Substantia nigra (tissue), 51 donors: ENCODE measurements at places on chromosomes 1 and 21.

DNA sequence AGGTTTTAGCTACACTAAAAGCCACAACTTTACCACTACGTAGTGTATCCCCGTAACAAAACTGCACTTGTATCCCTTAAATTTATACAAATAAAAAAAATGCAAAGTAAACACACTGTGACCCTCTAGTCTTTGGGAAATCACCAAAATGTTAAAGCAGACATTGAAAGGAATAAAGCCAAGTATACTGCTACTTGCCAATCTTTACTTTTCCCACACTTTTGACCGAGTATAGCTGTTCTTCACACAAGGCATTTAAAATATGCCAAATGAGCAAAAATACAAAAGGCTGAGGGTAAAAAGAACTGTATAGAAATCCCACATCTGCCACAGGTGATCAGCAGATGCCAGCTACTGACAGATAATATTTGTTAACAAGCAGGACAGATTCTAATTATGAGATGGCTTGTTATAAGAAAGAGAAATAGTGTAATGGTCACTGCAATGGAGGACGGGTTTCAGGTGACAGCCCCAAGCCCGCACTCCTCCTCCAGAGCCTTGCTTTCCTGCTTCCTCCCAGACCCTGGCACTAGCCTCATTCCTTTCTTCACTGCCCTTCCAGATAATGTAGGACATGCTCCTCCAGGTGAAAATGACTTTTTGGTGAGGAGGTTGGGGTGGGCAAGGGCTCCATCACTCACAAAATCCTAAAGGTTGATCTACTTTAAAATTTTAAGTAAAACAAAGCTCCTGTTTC is 18.1 kb downstream of the KCNT2 start:
- DNase-seq = no peak

- no peak for DNase-seq
Measured at GRCh38 chr1:228101614-228101993, 1.5 kb downstream of the C1orf35 start.

DNA sequence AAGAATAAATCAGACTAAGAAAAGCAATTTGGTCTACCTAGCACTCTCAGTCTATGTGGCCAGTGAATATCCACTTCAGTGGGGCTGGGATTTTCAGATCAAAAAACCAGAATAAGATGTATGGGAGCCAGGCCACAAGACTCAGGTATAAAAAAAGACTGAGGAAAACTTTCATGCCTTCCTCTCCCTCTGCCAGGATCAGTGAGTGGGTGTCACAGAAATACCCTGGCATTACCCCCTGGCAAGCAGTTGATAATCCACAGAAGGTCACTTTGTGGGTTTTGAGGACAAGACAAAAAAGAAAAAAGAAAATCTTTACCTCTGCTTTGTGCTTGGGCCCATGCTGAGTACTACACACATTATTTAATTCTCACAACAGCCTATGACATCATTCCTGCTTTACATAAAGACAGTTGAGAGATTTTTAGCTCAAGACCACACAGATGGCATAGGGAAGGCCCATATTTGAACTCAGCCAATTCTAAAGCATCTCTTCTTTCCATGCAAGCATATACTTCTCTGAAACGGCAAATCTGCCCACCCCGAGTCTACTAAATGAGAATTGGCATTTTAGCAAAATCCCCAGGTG is 57.6 kb downstream of the DESI2 start:
- no peak for DNase-seq

DNA sequence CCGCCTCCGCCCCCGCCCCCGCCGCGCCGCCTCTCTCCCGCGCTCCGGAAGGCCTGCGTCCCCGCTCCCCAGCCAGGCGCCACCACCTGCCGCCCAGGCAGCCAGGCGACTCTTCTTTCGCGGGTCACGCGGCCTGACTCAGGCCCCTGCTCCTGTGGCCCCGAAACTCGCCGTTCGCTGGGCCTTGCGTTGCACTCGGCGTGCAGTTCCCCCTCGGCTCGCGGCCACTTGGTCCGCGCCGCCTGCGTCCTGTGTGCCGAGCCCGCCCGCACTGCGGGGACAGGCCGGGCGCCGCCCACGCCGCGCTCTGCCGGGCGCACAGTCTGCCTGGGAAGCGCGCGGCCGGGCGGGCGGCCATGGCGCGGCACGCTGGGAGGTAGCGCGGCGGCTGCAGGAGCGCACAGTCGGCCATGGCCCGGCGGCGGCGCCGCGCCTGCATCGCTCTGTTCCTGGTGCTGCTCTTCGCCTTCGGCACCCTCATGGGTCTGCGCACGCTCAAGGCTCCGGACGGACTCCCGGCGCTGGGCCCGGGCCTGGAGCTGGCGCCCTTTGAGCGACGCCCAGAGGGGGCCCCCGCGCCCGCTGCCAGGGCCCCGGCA is at the start of gene MANEAL:
MANEAL (plus strand) TSS at position 75 of the 599 bp plus-strand sequence; CDS start at position 411, 336 bp downstream.
- no peak for DNase-seq

GRCh38 chr1:26345718-26346117 is 8.2 kb downstream of the CRYBG2 start:
- no peak for DNase-seq

DNA sequence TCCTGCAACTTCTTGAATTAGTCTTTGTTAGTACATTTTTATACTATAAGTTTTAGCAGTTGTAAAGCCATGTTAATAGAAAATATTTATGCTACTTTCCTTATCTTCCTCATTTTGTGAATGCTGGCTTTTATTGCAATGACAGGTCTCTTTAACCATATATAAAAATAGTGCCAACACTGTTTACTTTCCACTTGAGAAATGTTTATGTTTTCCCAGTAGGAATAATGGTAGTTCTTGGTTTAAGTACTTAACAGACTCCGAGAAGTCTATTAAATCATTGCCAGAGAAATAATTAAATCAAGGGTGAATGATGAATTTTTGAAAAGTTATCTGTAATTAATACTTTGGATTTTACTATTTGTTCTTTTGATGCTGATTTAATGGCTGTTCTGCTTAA is 9.7 kb downstream of the CHML start:
- DNase-seq = no peak

- no peak for DNase-seq
Measured at GRCh38 chr1:151478923-151479322, 19.6 kb upstream of the POGZ start.

DNA sequence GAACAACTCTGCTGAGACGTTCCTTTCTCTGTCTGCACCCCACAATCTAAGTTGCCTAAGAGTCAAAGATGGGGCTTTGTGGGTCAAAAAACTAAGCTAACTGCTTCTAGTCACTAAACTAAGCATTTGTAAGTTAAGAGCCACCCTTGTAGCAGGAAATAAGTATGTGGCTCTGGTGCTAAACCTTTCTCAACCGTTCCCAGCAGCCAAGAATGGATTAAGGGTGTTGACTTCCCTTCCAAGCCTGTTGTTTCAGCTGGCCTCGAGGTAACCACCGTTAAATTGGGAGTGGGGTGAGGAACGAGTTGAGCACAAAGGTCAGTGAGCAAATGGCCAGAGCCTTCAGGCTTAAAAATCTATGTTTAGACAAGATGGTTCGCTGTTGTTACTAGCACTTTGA is 169.1 kb downstream of the TRIM33 start:
- no peak for DNase-seq

DNA sequence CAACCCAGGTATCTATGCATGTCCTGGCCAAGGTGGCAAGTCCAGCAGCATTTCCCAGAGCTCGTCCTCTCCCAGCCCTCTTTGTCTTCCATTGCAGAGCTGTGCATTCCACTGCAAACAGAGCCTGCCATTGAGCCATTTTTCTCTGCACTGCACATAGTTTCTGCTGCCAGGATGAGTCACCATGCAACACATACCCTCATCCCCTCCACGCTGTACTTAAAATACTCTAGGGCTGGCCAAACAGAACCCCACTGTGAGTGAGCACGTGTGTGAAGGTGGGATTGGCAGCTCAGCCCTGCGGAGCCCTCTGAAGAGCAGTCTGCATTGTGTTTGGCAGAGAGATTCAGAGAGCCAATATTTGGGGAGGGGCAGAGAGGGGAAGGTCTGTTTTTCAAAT is 3.9 kb upstream of the ATP1B1 start:
- peak; percentile 36 for DNase-seq

GRCh38 chr1:28950449-28950848 is 36.1 kb downstream of the EPB41 start:
- DNase-seq = no peak

- no peak for DNase-seq
Measured at GRCh38 chr1:109768820-109769219, 5.1 kb upstream of the EPS8L3 start.

- DNase-seq = no peak
Measured at GRCh38 chr1:54861070-54861761, 25.8 kb downstream of the DHCR24 start.

- no peak for DNase-seq
Measured at GRCh38 chr1:23446661-23447310, 22.2 kb upstream of the TCEA3 start.

GRCh38 chr1:110007046-110007830 is 22.7 kb downstream of the AHCYL1 start:
- no peak for DNase-seq

DNA sequence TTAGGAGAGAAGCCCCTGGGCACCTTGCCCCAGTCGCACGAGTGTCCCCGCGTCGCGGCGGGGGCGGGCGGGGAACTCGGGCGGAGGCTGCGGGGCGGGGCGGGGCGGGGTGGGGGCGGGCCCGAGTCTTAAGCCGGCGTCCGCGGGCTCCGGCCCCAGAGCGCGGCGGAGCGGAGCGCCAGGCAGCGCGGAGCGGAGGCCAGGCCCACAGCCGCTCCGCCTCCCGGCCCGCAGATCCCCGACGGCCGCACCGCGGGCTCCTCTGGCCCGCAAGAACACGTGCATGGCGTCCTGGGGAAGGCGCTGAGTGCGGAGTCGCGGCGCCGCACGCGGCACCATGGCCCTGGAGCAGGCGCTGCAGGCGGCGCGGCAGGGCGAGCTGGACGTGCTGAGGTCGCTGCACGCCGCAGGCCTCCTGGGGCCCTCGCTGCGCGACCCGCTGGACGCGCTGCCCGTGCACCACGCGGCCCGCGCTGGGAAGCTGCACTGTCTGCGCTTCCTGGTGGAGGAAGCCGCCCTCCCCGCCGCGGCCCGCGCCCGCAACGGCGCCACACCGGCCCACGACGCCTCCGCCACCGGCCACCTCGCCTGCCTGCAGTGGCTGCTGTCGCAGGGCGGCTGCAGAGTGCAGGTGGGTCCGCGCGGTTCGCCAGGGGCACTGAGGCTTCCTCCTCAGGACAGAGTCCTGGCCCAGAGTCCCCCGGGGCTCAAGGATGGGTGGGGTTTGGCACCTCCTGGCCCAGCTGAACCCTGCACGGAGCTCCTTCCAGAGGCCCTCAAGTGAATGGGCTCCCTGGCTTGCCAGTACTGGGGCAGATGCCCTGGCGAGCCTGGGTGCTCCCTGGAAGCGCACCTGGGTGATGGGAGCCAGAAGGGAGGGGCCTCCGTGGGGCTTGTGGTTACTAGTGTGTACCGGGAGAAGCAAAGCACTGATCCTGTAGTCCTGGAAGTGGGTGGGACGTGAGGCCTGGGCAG is at the start of gene ESPN:
ESPN (plus strand) TSS at position 158 of the 975 bp plus-strand sequence; CDS start at position 338, 180 bp downstream.
- DNase-seq = no peak

GRCh38 chr1:242239398-242239797 is 240.5 kb upstream of the MAP1LC3C start:
- no peak for DNase-seq

- no peak for DNase-seq
Measured at GRCh38 chr1:210123383-210123782, 109.2 kb upstream of the SERTAD4 start.

GRCh38 chr21:33240404-33240803 is 10.7 kb downstream of the IFNAR2 start:
- DNase-seq = no peak

- DNase-seq = no peak
Measured at GRCh38 chr1:38327559-38327973, 281.0 kb upstream of the POU3F1 start.

DNA sequence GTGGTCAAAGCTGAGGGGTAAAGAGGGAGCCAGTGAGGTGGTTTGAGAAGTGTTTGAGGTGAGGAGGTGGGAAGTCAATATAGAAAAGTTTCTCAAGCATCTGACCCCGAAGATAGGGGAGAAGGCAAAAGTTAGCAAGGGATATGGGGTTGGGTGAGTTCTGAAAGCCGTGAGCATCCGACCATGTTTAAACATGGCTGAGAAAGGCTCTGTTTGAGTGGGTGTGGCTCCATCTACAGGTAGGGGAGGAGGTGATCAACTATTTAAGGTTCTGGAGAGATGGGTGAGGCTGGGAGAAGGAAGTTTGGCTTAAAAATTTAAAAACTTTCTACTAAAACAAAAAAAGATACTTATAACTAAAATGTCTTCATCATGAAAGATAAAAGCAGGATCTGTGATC is 273.8 kb downstream of the KCNJ6 start:
- DNase-seq = no peak

DNA sequence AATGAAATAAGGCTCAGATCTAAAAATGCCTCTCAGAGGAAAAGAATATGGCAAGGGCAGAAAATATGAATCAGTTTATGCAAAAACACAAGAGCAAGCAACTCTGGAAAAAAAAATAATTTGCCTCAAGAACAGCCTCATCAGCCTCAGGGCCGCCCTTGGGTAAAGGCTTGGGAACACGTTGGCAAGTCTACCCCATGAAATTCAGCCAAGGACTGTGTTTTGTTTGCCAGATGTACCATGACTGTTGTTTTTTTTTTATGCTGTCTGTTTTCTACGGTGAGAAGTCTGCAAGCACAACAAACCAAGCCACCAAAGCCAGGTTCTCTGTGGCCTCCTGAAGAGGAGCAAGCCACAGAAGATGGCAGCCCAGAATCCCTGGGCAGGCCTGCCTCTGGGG is 18.0 kb downstream of the HHIPL2 start:
- DNase-seq = no peak

- DNase-seq = no peak
Measured at GRCh38 chr1:40095806-40096205, 1.2 kb downstream of the PPT1 start.

- no peak for DNase-seq
Measured at GRCh38 chr21:29245104-29245643, 53.5 kb upstream of the BACH1 start.

GRCh38 chr1:34278211-34278610 is 101.5 kb downstream of the C1orf94 start:
- DNase-seq = no peak

DNA sequence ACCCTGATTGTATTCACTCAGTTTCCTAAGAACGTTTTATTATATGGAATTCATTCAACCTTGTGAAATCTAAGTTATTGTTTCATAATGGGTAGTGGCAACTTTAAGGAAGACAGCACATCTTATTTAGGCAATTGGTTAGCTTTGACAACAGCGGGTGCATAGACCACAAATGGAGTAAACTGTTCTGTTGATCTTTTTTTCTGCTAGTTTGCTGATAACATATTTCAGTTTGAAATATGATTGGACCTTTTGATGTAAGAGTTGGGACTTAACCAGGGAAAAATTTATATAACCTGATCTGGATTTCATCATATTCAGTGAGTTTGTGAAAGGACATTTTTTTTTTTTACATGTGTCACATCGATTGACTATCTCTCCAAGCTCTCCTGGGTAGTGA is 151.7 kb downstream of the HLX start:
- no peak for DNase-seq
